Amygdala (tissue), 56 donors: ENCODE measurements at places on chromosomes 5 and 9.

DNA sequence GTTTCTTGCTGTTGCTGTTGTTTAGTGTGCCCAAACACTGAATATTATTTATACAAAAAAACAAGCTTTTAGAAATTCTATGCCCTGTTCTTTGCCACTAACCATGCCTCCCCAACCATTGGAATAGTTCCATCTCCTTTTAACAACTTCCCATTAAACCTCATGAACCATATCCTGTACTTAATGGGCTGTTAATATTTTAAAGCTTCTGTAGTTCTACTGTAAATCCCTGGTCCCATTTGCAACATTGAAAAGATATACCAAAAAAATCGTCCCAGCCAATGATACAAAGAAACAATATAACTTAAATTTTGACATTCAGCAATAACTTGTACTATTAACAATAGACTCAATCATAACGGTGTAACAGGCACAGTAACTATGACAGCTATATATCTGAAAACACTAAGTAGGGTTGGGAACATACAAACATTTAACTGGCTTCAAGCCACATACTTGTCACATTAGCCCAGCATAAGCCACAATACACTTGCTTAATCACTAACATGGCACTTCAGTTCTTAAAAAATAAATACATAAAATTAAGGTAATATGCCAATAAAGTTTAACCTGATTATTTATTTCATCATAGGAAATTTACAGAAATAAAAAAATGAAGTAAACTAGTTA, 86.1 kb downstream of the ADAMTS6 start:
- DNase-seq, result no peak

- no peak for DNase-seq
Observed at GRCh38 chr5:164115420-164115819, 610.0 kb downstream of the MAT2B start.

- DNase-seq, result no peak
Observed at GRCh38 chr9:122822938-122823337, 5.5 kb downstream of the PDCL start.

DNA sequence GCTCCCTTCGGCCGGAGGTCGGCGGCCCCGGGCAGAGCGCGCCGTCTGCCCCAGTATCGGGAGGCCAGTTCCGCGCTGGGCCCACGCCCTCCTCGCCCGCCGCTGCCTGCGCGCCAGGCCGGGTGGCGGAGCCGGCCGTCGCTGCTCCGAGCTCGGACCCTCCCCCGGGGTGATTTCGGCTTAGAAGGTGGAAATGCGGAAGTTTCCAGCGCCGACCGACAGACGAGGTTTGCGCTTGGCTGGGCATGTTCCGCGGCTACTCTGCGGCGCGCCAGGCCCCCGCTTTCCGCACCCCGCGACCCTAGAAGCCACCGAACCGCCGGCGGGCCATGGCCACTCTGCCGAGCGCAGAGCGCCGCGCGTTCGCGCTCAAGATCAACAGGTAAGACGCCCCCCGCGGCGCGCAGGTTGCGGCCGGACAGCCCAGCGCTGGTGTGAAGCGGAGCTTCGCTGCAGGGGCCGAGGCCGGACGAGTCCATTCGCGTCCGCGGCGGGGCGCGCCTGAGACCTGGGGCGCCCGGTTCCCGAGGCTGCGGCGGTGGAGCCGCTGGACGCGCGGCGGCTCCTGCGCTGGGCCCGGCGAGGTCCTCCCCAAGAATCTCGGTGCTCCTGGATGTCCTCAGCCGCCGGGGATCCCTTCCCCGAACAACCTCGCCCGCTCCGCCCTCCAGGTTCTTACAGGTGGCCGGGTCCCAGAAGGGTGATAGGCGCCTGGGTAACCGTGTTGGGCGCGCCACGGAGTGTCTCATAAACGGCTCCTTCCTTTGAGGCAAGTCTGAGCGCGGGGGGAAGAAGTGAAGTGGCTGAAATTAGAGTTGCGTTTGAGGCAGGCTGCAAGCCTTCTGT, at the start of gene DOCK8:
TSS of gene DOCK8 (plus strand) at position 218 of the 846 bp plus-strand sequence. CDS start at position 330, 112 bp downstream.
- DNase-seq, result no peak

- DNase-seq, result no peak
Observed at GRCh38 chr5:172542651-172543131, 88.4 kb upstream of the SH3PXD2B start.

GRCh38 chr9:133354766-133355165, 1.5 kb downstream of the SURF1 start:
- DNase-seq, result no peak

- DNase-seq, result no peak
Observed at GRCh38 chr5:32949286-32949970, 238.3 kb downstream of the NPR3 start.

GRCh38 chr5:97936231-97936630, 753.2 kb upstream of the RIOK2 start:
- no peak for DNase-seq

- DNase-seq, result no peak
Observed at GRCh38 chr5:155082401-155082800, 68.8 kb downstream of the KIF4B start.

DNA sequence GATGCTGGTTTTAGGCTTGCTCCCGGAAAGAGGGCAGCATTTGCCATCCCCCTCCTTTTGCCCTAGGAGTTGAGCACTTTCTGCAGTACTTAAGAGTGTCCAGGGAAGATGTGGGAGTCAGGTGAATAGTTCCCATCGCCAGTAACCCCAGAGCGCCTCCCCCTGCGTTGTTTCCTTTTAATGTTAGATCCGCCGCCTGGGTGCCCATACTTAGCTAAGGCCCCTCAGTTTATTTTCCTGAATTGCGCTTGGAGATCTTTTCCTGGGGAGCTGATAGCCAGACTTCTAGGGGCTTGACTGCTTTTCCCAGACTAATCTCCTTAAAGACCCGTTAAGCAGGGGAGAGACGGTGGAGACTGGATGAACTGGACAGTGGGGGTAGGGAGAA, 377 bp upstream of the PCDHAC2 start:
- DNase-seq, result no peak

GRCh38 chr9:97564291-97565175, 63.1 kb downstream of the TMOD1 start:
- DNase-seq, result no peak

- DNase-seq, result no peak
Observed at GRCh38 chr5:158905281-158905680, 194.4 kb downstream of the EBF1 start.

DNA sequence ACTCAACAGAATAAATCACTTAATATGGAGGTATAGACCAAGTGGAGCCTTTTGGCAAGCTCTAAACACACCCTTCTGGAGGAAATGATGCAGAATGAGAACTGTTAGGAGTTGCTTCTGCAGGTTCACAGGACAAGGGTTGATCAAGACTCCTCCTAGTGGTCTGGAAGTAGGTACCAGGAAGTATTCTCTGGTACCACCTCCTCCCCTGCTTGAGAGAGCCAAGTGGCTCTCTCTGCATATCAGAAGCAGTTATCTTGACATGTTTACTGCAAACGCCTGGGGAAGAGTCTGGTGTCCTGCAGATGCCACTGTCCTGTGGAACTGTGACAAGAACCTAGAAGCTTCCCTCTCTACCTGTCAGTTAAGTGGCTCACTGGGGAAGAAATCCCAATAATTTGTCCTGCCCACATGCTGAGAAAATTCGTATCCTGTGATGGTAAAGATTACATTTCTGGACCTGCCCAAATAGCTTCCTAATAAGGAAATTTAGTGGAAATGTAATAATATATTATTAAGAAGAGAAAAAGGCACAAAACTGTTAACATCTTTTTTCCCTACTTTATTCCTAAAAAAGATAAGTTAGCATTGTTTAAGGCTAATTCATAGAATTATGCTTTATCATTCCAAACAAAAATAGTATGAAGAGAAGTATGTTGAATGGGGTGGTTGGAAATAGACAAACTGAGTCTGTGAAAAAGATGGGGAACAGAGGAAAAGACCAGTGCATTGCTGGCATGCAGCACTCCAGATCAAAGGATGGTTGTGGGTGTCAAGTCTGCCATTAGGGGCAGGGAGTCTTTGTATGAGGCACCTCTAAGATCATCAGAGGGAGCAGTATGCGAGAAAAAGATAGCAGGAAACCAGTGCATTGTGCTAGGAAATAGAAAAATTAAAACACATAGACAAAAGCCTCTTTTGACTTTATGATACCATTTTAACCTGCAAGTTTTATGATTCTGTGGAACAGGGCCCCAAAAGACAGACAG, 118.8 kb downstream of the CDC42SE2 start:
- no peak for DNase-seq

DNA sequence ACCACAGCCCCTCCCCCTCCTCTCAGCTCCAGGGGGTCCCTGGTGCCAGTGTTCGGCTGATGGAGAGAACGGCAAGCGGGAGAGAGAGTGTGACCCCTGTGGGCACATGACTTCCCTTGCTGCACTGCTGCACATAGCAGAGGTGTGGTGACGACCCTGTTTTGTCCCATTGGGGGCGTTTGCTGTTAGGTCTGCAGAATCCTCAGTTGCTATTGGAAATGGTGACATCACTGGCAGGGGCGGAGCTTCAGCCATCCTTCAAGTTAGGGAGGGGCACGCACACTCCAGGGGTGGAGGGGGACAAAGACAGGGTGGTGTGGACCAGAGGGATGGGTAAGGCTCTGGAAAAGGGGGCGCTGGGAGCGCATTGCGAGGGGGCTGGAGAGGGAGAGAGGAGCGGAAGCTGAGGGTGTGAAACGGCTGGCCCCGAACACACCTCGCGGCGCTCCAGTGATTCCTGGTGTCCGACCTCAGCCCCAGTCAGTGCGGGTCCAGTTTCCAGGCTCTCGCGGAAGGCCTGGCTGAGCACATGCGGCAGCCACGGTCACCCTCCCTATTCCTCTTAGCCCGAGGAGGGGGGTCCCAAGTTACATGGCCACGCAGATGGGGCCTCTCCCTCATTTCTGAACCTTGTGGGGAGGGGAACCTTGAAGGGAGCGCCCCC, 764 bp upstream of the GRIN1 start:
- DNase-seq, result peak; percentile 28

DNA sequence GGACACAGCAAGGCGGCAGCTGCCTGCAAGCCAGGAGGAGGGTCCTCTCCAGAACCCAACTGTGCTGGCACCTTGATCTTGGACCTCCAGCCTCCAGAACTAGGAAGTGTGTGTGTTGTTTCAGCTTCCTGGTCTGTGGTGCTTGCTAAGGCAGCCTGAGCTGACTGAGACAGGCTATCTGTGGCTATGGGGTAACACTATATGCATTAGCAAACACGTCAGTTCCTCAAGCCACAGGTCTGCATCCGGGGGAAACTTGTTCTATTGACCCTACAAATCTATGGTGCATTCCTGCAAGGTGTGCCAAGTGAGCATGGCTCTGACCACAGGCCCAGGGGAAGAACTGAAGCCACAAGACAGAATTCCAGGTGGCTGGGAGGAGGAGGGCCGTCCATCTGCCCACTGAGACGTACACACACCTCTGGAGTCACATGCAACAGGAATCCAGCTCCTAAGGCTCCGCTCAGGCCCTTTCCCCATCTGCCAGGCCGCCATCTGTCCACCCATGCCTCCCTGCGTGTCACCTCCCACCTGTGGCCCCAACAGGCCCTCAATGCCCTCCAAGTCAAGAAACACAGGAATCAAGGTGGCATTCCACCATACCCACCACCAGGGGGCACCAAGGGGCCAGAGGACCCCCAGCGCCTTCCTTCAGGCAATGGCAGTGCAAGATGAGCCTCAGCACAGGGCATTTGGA, 174.9 kb downstream of the ROR2 start:
- DNase-seq, result no peak

- peak; percentile 44 for DNase-seq
Observed at GRCh38 chr5:56480705-56481427, 247.7 kb upstream of the ANKRD55 start.

GRCh38 chr9:20563917-20564316, 58.4 kb downstream of the MLLT3 start:
- no peak for DNase-seq

DNA sequence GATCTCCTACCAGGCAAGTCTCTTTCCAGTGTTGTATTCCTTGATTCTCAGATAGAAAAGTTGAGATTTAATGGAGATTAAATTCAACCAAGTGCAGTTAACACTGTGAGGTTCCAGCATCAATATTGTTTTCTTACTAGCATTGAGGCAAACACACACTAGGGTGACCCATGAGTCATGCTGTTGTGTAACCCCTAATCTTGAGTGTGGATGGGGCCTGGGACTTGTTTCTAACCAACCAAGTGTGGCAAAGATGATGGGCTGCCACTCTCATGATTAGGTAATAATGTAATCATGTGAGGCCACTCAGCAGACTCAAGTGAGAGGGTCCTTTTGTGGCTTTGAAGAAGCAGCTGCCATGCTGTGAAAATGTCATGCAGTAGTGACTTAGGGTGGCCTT, 394.2 kb downstream of the IRX2 start:
- DNase-seq, result no peak

DNA sequence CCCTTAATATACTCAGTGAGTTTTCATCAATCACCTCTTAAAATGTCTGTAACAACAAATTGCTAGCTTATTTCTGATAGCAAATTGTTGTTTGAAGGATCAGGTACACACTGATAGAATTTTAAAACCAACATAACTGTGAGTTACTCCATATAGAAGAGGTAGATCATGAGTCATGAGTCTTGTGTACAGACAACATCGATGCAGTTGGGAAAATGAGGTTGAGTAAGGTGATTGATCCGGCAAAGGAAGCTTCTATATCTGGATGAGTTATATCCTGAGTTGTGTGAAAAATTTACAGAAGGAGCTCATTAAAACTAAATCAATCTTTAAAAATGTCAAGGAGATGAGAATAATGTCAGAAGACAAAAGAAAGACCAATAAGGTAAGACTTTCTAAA, 604.6 kb upstream of the RGMB start:
- DNase-seq, result no peak

GRCh38 chr9:37037503-37038301, 3.6 kb upstream of the PAX5 start:
- DNase-seq, result no peak

GRCh38 chr5:88833371-88834130, 49.4 kb downstream of the MEF2C start:
- no peak for DNase-seq

DNA sequence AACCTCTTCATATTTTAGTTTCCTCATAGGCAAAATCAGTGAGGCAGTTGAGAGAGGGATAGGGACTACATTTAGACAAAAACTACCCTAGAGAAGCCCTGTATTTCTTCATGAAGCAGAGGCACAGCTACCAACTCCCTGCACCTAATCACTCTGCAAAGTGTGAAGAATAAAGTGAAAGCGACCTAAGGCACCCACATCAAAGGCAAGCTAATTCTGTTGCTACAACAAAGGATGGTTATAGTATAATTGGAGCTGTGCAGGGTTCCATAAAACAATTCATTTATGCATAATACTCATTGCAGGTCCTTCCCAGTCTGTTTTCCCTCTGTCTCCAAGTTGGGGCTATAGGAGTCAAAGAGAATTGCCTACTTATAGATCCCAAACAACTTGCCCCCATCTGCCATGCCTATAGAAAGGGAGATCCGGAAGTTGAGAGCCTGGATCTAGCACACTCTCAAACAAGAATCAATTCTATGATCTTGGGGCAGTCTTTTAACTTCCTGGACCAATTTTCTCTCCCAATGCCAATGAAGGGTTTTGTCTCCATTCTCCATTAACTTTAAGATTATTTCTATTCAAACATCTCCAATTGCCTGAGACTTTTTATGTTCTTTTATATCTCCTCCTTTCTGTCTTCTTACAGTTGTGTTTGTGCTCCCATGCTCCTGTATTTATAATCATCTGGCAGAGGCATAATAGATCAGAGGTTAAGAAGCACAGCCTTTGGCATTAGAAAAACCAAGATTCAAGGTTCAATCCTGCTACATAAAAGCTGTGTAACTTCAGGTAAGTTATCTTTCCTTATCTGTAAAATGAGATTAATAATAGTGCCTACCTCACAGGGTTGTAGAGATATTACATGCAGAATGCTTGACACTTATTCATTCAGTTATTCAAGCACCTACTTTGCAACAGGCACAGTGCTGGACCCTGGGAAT, 56.0 kb upstream of the PTGER4 start:
- no peak for DNase-seq
